ENCODE measurements at places on chromosomes 4 and X.

DNA sequence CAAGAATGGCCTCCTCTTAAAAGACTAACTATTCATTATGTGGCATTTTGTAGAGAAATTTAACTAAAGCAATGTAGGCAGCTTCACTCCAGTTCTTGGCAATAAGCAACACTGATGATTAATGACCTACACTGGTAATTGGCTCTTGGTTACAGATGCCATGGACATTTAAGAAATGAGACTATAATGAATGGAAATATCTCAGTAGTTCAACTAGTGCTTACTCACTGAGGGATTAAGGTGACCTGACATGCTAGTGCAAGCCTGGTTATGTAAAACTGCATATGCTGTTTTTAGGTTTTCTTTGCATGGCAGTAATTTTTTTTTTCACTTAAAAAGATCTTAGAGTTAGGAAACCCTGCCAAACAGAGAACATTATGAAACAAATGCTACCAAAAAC is 152.7 kb upstream of the AADAT start:
- DNase-seq, result no peak

DNA sequence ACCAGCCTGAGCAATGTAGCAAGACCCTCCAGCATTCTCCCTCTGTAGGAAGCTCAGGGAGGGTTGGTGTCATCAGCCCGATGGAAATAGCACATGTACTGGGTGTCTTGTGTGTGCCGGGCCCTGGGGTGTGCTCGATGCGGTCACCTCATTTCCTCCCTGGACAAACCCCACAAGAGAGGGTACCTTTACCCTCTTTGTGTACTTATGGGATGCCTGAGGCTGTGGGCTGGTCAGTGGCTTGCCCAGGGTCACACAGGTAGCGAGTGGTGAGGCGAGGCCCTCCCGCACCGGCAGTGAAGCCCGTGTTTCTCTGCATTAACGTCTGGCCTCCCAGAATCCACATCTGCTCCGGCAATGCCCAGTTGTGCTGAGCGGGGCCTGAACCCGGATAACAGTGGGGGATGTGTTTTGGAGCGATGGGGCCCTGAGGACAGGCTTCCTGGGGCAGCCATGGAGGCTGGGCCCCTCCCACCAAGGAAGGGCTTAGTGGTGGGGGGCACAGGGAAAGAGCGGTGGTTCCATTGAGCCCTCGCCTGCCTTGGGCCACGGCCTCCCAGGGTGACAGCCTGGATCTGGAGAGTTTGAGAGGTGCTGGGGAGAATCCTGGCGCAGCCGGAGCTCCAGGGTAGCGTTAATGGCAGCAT is 8.1 kb downstream of the PSAPL1 start:
- DNase-seq, result no peak

- peak; percentile 27 for DNase-seq
These were observed 264.3 kb downstream of the RAPGEF2 start for GRCh38 chr4:159366966-159367780.

- DNase-seq, result no peak
These were observed 90.0 kb upstream of the PPP2R3B start for GRCh38 chrX:476724-477075.

- DNase-seq, result no peak
These were observed 13.0 kb upstream of the NDUFC1 start for GRCh38 chr4:139315221-139315675.
